ENCODE measurements at places on chromosomes 16 and 17.
A peak's percentile ranks its signal among the peaks of the same experiment; 100 is the strongest.

DNA sequence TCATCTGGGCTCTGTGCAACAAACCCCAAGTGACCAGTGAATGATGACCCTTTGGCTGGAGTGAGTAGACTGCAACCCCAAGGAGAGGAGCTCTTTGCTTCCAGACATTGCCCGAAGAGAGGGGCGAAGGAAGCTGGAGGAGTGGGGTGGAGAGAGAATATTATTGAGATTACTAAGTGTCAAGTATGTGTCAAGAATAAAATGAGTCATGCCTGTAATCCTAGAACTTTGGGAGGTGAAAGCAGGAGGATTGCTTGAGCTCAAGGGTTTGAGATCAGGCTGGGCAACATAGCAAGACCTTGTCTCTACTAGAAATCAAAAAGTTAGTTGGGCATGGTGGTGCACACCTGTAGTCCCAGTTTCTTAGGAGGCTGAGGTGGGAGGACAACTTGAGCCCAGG is 142.0 kb upstream of the CCL2 start:
- DNase-seq = no peak

GRCh38 chr16:57609541-57610401 is 18.7 kb upstream of the ADGRG1 start:
- no peak for DNase-seq

DNA sequence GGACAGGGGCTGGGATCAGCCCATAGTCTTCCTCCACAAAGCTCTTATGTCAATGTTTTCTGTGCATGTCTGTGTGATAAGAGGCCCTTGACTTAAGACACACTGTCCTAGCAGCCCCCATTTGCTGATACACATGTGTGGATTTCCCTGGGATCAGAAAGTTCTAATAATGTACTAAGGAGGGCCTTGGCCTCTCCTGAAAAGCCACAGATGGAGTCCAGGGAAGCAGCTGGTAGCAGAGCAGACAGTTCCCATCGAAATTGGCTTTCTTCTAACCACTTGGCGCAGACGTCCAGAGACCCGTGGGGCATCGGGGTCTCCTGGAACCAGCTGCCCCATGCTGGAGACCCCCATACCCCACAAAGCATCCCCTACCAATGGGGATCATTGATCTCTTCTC is 4.3 kb upstream of the GP2 start:
- DNase-seq = no peak

- DNase-seq = no peak
Observed at GRCh38 chr17:10435096-10435495, 13.3 kb upstream of the MYH8 start.

GRCh38 chr17:1577182-1577581 is 14.6 kb upstream of the PITPNA start:
- no peak for DNase-seq

GRCh38 chr17:3695129-3695722 is 729 bp downstream of the P2RX5 start:
- no peak for DNase-seq

- peak; percentile 74 for DNase-seq
Observed at GRCh38 chr17:27455914-27456680, at the start of gene KSR1. Gene KSR1 (plus strand): TSS chr17:27456448. CDS start chr17:27456644, 196 bp downstream.

DNA sequence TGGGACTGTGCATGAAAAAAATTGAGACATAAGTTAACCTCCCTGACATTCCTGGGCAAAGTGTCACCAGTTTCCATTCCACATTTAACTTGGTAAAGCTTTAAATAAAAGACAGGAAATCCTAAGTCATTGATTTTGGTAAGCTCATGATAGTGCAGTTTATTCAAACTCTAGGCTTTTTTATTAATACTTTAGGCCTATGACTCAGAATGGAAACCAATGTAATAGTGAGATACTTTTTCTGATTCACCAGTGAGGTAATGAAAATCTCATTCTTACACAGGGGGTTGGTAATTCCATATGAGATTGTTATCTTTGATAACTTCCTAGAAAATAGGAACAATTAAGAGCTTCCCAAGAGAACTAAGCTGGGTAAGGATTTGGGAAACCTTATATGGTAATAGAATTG is 91.1 kb downstream of the NLK start:
- DNase-seq = no peak

GRCh38 chr17:28963055-28963611 is 11.8 kb upstream of the PHF12 start:
- DNase-seq = no peak

DNA sequence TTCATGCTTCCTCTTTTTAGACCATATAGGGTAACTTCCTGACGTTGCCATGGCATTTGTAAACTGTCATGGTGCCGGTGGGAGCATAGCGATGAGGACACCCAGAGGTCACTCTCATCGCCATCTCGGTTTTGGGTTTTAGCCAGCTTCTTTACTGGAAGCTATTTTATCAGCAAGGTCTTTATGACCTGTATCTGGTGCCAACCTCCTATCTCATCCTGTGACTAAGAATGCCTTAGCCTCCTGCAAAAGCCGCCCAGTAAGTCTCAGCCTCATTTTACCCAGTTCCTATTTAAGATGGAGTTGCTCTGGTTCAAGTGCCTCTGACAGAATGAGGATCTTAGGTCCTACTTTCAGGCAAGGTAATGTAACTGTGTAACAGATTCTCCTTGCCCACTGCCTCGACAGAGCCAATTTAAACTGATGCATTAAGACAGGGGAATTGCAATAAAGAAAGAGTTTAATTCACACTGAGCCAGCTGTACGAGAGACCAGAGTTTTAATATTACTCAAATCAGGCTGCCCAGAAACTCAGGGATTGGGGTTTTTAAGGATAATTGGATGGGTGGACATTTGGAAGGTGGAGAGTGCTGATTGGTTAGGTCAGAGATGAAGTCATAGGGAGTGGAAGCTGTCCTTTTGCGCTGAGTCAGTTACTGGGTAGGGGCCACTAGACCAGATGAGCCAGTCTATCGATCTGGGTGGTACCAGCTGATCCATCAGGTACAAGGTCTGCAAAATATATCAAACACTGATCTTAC is 59.9 kb upstream of the ATF7IP2 start:
- DNase-seq = no peak

- DNase-seq = no peak
Observed at GRCh38 chr17:72169823-72170222, 49.0 kb downstream of the SOX9 start.

GRCh38 chr17:18910881-18911280 is 41.1 kb upstream of the SLC5A10 start:
- DNase-seq = no peak

GRCh38 chr17:5672141-5672540 is 87.8 kb upstream of the NLRP1 start:
- DNase-seq = no peak

DNA sequence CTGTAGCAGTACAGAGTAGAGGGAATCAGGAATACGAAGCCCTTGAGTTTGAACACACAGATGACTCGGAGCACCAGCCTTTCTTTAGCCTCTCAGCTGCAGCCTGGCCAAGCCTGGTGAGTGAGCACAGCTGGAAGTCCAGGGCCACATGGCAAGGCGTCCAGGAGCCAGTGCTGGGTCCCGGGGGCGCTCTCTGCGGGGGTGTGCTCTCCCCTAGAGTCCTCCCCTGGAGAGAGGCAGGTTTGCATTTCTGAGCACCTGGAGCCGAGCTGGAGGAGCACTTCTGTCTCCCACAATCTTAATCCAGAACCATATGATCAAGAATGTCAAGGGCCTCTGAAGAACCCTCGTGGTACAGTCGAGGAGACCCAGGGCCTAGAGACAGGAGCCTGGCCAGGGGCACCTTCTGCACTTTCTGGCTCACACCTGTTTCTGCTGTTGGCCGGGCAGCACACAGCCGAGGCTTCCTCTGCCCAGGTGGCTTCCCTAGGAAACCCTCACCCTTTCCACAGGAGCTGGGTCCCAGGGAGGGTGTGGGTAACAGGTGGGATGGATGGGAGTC is 78.3 kb downstream of the PLD6 start:
- DNase-seq = no peak

DNA sequence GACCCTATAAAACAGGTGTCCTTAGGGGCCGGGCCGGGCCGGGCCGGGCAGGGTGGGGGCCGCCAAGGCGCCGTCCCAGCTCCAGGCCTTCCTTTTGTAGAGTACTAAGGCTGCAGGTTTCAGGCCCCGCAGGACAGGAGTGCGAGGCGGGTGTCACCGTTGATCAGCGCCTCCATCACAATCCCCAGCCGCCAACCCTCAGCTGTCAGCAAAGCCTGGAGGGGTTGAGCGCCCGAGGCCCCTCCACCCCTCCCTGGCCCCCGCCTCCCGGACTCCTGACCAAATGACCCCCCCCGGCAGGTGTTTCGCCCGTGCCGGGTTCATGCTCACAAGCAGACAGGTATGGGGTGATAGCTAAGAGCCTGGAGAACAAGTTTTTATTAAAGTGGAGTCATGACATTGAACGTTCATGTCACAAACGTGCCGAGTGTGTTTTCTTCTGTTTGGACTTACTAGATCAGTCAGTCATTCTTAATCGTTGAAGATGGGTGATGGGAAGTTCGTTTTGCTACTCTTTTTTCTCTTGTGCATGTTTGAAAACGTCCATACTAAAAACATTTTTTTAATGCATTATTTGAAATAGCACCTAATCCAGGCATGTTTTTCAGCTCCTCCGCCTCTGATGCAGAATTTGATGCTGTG is 534 bp downstream of the ARL2BP start:
- peak; percentile 16 for DNase-seq

DNA sequence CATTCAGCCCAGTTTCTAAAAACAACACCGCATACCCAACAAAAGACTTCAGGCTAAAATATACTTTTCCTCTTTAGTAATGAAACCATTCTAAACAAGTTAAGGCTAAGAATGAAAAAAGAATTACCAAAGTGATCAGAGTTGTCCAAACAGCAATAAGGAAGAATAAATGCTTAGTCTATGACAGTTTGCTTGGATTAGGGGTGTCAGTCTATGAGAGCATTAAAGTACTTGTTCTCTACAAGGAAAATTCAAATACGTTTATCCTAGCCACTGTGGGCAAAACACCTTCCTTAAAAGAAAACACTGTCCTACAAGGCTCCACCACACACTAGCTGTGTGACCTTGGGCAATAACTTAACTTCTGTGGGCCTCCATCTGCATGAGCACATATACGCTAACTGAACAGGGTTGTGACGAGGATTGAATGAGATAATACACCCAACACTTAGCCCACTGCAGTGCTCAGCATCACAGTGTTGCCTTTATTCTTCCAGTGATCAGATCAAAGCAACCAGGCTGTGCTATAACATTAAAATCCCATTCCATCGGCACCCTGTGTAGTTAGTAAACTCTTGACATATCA is 53.6 kb downstream of the TEX2 start:
- DNase-seq = no peak

DNA sequence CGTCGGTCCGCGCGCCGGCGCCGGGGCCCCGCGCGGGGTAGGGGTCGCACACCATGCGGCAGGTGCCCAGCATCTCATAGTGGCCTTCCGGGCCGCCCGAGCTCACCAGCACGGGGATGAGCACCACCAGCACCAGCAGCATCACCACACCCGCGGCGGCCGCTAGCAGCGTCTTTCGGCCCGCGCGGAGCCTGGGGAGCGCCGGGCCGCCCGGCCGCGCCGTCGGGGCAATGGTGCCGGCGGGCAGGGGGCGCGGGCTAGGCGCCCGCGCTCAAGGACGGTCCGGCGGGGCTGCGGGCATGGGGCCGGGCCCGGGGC is 237 bp downstream of the C1QL1 start:
- no peak for DNase-seq

DNA sequence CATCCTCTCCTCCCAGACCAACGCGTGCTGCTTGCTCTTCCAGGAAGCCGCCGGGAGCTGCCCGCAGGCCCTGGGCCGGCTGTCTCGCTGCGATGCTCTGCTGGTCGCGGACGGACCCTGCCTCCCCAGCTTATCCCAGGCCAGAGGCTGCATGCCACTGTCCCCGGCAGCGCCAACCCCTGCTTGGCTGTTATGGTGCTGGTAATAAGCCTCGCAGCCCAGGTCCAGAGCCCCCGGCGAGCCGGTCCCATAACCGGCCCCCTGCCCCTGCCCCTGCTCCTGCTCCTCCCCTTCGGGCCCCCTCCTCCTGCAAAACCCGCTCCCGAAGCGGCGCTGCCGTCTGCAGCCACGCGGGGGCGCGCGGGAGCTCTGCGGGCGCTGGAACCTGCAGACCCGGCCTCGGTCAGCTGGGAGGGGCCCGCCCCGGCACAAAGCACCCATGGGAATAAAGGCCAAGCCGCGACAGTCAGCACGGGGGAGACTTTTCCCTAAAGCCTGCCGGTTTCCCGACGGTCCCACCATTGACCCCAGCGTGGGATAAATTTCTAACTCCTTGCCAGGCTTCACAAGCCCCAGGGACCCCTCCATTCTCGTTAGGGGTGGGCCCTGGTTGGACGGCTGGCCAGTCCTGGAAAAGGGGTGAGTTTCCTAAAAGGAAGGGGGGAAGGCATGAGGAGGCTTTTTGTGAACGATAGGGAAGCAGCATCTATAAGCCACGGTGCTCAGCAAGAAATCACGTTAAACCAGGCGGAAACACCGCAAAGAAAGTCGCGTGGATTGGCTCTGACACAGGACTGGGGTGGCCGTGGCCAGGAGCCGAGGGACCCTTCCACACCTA is 11.2 kb downstream of the ENPP7 start:
- DNase-seq = peak; percentile 68

DNA sequence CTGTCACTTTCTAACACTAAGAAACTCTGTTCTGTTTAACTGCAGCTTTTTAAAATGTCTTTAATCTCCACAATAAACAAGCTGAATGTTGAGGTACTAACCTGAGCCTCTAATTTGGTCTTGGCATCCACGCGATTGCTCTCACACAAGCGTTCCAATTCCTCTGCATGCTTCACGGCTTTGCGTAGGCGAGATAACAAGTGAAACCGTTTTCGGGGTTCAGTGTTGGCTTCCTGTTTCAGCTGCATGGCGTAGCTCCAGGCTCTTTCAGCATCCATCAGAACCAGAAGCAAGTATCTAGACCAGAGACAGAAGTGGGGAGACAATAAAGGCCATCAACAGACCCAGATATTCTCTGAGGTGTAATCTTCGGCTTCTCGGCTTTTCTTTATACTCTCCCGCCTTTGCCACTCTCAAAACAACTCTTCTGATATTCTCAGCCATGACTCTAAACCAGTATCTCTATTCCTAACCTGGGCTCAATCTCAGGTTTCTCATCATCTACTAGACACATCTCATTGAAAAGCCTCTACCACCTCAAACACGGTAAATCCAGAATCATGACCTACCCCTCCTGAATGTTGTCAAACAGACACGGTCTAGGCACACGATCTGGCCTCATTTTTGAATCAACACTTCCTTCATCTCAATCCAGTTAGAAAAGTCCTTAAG is 8.3 kb downstream of the SRP68 start:
- no peak for DNase-seq

DNA sequence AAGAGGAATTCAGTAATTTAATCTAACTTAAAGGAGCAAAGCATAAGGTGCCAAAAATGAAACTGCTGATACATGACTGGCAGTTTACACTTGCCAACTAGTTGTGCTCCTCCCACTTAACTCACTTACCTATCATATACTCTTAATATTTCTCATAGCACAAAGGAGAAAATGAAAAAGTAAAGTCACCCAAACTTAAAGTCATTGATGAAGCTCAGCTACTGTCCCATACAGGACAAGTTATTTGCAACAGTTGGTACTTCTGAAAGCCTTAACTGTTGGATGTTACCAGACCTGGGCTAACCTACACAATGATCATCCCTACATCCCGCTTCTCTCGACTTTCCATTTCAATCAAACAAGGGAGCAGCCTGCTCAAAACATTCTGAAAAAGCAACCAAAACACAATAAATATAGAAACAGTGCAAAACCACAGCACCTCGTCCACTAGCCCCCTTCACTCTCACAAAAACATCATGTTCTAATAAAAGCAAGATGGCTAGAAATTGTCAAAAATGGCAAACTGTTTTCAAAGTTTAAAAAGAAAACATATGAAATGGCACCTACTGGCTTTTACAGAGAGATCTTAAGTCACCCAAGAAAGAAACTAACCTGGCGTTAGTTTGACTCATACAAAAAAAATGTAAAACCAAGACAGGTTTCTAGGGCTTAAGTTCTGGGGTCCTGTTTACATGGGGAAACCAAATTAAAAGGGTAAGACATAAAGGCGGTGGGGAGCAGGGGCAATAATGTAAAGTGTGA is 868 bp downstream of the MED13 start:
- DNase-seq = no peak
